Gastrocnemius medialis (tissue), 4 donors: ENCODE measurements at places on chromosomes 3 and 15.

GRCh38 chr3:147616998-147617619 is 207.9 kb downstream of the ZIC1 start:
- peaks cover 7% of the 10 kb centered on the region for H3K4me1 ChIP-seq
- no peak overlapping the region for H3K27ac ChIP-seq
- no peak overlapping the region for H3K4me3 ChIP-seq
- H3K27me3 ChIP-seq = no peaks in the 10 kb centered on the region
- no peak for DNase-seq

GRCh38 chr3:48402281-48402732 is 27.6 kb downstream of the PLXNB1 start:
- DNase-seq = peak; percentile 66
- H3K36me3 ChIP-seq = no peaks in the 10 kb centered on the region
- peaks cover 5% of the 10 kb centered on the region for H3K4me1 ChIP-seq
- H3K27me3 ChIP-seq = no peaks in the 10 kb centered on the region
- H3K4me3 ChIP-seq = no peak overlapping the region
- peak overlapping the region; percentile 32 for H3K27ac ChIP-seq

- no peak overlapping the region for H3K27ac ChIP-seq
- no peaks in the 10 kb centered on the region for H3K36me3 ChIP-seq
- H3K4me3 ChIP-seq = no peak overlapping the region
- no peak for DNase-seq
- H3K4me1 ChIP-seq = no peaks in the 10 kb centered on the region
Observed at GRCh38 chr3:133877221-133877620, 18.5 kb downstream of the RAB6B start.

DNA sequence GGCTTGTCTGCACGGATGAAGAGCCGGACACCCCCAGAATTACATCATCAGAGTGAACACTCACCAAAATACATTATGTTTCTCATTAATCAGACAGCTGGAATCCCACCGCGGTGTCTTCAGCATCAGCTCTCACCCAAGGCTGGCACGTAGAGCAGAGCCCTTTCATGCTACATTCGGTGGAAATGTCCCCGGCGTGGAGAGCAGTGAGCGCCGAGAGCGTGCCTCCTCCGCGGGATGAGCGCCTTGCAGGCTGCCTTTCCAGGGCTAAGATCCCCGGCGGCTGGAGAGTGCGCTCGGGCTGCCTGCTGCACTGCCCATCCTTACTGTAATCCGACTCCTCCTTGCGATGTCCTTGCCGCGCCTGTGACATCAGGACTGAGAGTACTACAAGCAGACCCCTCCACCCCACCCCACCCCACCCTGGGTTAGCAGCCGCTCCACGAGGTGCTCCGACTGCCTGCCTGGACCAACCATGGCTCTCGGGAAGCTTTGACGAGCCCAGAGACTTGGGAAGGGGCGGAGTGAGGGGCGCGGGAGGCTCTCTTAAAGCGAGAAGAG is at the start of gene ZNF385D:
Gene ZNF385D, minus strand, starts transcription at position 380 of the 561 bp plus-strand sequence. Its CDS starts 294 bp downstream, at position 86.
- DNase-seq = peak; percentile 21
- peak within 1 kb of the TSS; percentile 62 for H3K27ac ChIP-seq
- peaks cover 5% of the 10 kb centered on the region for H3K4me1 ChIP-seq

DNA sequence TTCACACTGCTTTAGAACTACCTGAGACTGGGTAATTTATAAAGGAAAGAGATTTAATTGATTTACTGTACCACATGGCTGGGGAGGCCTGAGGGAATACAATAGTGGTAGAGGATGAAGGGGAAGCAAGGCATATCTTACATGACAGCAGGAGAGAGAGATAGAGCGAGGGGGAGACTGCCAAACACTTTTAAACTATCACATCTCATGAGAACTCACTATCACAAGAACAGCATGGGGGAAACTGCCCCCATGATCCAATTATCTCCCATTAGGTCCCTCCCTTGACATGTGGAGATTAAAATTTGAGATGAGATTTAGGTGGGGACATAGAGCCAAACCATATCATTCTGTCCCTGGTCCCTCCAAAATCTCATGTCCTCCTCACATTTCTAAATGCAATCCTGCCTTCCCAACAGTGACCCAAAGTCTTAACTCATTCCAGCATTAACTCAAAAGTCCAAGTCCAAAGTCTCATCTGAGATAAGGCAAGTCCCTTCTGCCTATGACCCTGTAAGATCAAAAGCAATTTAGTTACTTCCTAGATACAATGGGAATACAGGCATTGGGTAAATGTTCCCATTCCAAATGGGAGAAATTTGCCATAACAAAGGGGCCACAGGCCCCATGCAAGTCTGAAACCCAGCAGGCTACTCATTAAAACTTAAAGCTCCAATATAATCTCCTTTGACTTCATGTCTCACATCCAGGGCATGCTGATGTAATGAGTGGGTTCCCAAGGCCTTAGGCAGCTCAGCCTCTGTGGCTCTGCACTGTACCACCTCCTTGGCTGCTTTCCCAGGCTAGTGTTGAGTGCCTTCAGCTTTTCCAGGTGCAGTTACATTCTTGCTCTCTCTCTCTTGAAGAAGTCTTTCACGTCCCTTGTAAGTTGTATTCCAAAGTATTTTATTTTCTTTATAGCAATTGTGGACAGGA is 481.7 kb upstream of the TGFBR2 start:
- no peak for DNase-seq
- H3K4me1 ChIP-seq = no peaks in the 10 kb centered on the region
- no peak overlapping the region for H3K4me3 ChIP-seq
- no peak overlapping the region for H3K27ac ChIP-seq
- H3K27me3 ChIP-seq = no peaks in the 10 kb centered on the region

- DNase-seq = no peak
- H3K27ac ChIP-seq = no peak overlapping the region
- no peaks in the 10 kb centered on the region for H3K36me3 ChIP-seq
- H3K4me1 ChIP-seq = no peaks in the 10 kb centered on the region
Observed at GRCh38 chr15:31317017-31317416, 9.6 kb upstream of the KLF13 start.

GRCh38 chr3:56737006-56737405 is 53.9 kb upstream of the TASOR start:
- no peaks in the 10 kb centered on the region for H3K4me1 ChIP-seq
- H3K27ac ChIP-seq = no peak overlapping the region
- H3K4me3 ChIP-seq = no peak overlapping the region
- no peak for DNase-seq

- H3K27ac ChIP-seq = no peak overlapping the region
- H3K4me1 ChIP-seq = no peaks in the 10 kb centered on the region
- DNase-seq = no peak
- no peak overlapping the region for H3K4me3 ChIP-seq
- no peaks in the 10 kb centered on the region for H3K36me3 ChIP-seq
Observed at GRCh38 chr15:92845126-92845508, 55.0 kb upstream of the CHD2 start.

- no peak for DNase-seq
- H3K4me1 ChIP-seq = peaks cover 41% of the 10 kb centered on the region
- no peaks in the 10 kb centered on the region for H3K36me3 ChIP-seq
- peak overlapping the region; percentile 83 for H3K27ac ChIP-seq
- H3K4me3 ChIP-seq = no peak overlapping the region
- H3K27me3 ChIP-seq = no peaks in the 10 kb centered on the region
Observed at GRCh38 chr3:23304424-23304823, 101.3 kb downstream of the UBE2E2 start.

- H3K27ac ChIP-seq = no peak overlapping the region
- H3K36me3 ChIP-seq = no peaks in the 10 kb centered on the region
- DNase-seq = no peak
- no peaks in the 10 kb centered on the region for H3K4me1 ChIP-seq
- no peaks in the 10 kb centered on the region for H3K27me3 ChIP-seq
- H3K4me3 ChIP-seq = no peak overlapping the region
Observed at GRCh38 chr3:108293858-108294257, 2.5 kb upstream of the HHLA2 start.

GRCh38 chr3:66442254-66443117 is 58.3 kb downstream of the LRIG1 start:
- H3K36me3 ChIP-seq = no peaks in the 10 kb centered on the region
- DNase-seq = peak; percentile 81
- H3K27me3 ChIP-seq = no peaks in the 10 kb centered on the region
- peak overlapping the region; percentile 84 for H3K27ac ChIP-seq
- peak overlapping the region; percentile 32 for H3K4me3 ChIP-seq

GRCh38 chr3:127000761-127001160 is 17.8 kb downstream of the PLXNA1 start:
- H3K4me1 ChIP-seq = peaks cover 22% of the 10 kb centered on the region
- H3K4me3 ChIP-seq = no peak overlapping the region
- H3K36me3 ChIP-seq = no peaks in the 10 kb centered on the region
- DNase-seq = no peak
- H3K27ac ChIP-seq = no peak overlapping the region

DNA sequence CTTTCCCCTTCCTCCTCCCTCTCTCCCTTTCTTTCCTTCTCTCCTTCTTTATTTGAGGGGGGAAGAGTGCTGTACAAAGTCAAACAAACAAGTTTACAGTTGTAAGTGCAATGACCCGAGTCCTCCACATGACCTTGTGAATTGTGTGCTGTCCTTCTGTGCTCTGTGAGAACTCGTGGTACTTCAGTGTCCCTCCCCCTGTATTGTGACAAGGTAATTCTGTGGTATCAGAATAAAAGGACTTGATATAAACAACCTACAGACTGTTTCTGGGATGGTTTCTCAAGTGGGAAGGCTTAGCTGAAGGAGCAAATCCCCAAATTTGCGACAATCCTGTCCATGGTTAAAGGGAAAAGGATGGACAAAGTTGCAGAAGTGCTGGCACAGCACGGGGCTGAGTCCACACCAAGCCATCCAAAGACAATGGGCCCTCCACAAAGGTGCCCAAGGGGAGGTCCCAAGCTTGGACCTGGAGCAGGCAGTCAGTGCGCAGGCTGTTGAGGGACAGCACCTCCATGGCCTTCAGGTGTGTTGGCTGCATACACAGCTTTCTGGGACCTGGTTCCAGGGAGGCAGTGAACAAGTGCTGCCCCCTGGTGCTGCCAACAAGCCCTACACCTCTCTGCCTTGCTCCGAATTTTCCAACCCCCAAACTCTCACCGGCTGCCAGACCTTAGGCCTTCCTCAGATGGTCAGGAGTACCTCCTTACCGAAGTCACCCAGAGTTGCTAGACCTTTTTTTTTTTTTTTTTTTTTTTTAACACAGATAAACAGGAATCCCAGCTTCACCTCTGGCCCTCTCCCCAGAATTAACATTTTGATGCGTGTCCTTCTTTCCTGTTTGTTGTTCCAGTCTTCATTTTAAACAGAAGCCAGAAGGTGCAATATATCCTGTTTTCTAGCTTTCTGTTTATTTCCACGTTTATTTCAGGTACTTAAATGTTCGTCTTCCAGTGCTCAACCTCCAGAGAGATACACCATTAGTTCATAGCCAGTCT is 2.6 kb upstream of the APEH start:
- H3K36me3 ChIP-seq = no peaks in the 10 kb centered on the region
- peaks cover 17% of the 10 kb centered on the region for H3K4me1 ChIP-seq
- peak; percentile 35 for DNase-seq

- H3K4me3 ChIP-seq = no peak overlapping the region
- H3K27ac ChIP-seq = no peak overlapping the region
- DNase-seq = no peak
- H3K27me3 ChIP-seq = no peaks in the 10 kb centered on the region
- no peaks in the 10 kb centered on the region for H3K4me1 ChIP-seq
- no peaks in the 10 kb centered on the region for H3K36me3 ChIP-seq
Observed at GRCh38 chr3:74897006-74897405, 282.5 kb upstream of the CNTN3 start.

DNA sequence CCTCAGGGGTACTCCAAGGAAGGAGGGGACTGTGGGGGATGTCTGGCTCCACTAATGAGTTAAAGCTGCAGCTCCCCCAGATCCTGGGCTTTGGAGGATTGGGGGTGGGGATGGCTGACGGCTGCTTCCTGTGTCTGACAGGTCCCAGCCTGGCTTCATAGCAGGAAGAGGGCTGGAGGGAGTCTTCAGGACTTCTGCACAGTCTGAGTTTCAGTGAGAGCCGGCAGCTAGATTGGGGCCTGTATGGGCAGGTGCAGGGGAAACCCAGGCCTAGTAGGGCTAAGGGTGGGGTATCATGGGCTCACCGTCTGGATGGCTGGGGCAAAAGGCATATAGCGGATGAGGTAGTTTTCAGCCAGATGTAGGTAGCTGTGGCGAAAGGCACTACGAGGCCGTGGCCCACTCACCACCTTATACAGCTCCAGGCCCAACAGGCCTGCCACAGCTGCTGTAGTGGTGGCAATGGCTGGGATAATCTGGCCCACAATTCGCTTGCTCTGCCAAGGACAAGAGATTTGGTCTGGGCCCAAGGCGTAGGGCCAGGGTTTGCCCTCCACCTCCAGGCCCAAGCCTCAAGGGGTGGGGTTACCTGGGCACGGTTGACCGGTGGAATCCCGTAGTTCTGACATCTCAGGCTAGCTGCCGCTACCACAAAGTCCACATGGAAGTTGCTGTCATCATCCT is 4.5 kb downstream of the INKA1 start:
- no peaks in the 10 kb centered on the region for H3K36me3 ChIP-seq
- peaks cover 47% of the 10 kb centered on the region for H3K4me1 ChIP-seq
- H3K4me3 ChIP-seq = no peak overlapping the region
- peak overlapping the region; percentile 37 for H3K27ac ChIP-seq

GRCh38 chr15:40042791-40043320 is 3.9 kb upstream of the SRP14 start:
- DNase-seq = no peak
- H3K4me3 ChIP-seq = no peak overlapping the region
- peaks cover 20% of the 10 kb centered on the region for H3K4me1 ChIP-seq
- no peaks in the 10 kb centered on the region for H3K36me3 ChIP-seq
- H3K27me3 ChIP-seq = no peaks in the 10 kb centered on the region
- H3K27ac ChIP-seq = no peak overlapping the region

DNA sequence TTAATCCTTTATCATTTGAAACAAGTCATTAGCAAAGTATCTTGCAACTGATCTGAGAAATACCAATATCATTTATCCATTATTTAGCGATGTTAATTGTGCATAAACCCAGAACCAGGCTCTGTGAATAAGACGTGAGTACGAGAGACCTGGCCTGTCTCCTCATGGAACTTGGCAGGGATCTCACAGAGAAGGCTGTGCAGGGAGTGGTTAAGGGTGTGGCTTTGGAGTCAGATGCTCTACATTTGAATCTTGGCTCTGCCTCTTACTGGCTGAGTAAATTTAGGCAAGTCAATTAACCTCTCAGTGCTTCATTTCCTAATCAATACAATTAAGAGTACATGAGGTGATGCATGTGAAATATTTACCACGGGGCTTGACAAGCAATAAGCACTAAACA is 39.9 kb upstream of the TBL1XR1 start:
- no peak for DNase-seq
- H3K27me3 ChIP-seq = no peaks in the 10 kb centered on the region
- H3K4me3 ChIP-seq = no peak overlapping the region
- no peaks in the 10 kb centered on the region for H3K4me1 ChIP-seq
- H3K27ac ChIP-seq = no peak overlapping the region

GRCh38 chr3:10108091-10108490 is at the start of gene FANCD2OS:
Gene FANCD2OS (minus strand): TSS chr3:10108255. CDS start chr3:10104774, 3,481 bp downstream.
- no peaks in the 10 kb centered on the region for H3K27me3 ChIP-seq
- no peaks in the 10 kb centered on the region for H3K36me3 ChIP-seq
- H3K4me1 ChIP-seq = no peaks in the 10 kb centered on the region
- H3K4me3 ChIP-seq = no peak within 1 kb of the TSS
- no peak within 1 kb of the TSS for H3K27ac ChIP-seq
- no peak for DNase-seq

- no peaks in the 10 kb centered on the region for H3K36me3 ChIP-seq
- no peak overlapping the region for H3K27ac ChIP-seq
- H3K4me1 ChIP-seq = no peaks in the 10 kb centered on the region
- H3K4me3 ChIP-seq = no peak overlapping the region
Observed at GRCh38 chr3:34213478-34213877, 415.0 kb downstream of the PDCD6IP start.

- DNase-seq = no peak
- peaks cover 30% of the 10 kb centered on the region for H3K4me1 ChIP-seq
- H3K36me3 ChIP-seq = no peaks in the 10 kb centered on the region
Observed at GRCh38 chr3:71497971-71498444, 85.5 kb downstream of the FOXP1 start.

- no peak overlapping the region for H3K27ac ChIP-seq
- H3K27me3 ChIP-seq = no peaks in the 10 kb centered on the region
- H3K36me3 ChIP-seq = peaks cover 20% of the 10 kb centered on the region
- H3K4me3 ChIP-seq = no peak overlapping the region
Observed at GRCh38 chr3:52856666-52857065, 21.8 kb upstream of the MUSTN1 start.
